ENCODE measurements at places on chromosomes 7 and 10. TPM values are rescaled to one million over a fixed set of nuclear protein-coding genes. Genes with fewer than 3 reads are reported as not detected.

The MXI1 gene
- 8.4 TPM for total RNA-seq

DNA sequence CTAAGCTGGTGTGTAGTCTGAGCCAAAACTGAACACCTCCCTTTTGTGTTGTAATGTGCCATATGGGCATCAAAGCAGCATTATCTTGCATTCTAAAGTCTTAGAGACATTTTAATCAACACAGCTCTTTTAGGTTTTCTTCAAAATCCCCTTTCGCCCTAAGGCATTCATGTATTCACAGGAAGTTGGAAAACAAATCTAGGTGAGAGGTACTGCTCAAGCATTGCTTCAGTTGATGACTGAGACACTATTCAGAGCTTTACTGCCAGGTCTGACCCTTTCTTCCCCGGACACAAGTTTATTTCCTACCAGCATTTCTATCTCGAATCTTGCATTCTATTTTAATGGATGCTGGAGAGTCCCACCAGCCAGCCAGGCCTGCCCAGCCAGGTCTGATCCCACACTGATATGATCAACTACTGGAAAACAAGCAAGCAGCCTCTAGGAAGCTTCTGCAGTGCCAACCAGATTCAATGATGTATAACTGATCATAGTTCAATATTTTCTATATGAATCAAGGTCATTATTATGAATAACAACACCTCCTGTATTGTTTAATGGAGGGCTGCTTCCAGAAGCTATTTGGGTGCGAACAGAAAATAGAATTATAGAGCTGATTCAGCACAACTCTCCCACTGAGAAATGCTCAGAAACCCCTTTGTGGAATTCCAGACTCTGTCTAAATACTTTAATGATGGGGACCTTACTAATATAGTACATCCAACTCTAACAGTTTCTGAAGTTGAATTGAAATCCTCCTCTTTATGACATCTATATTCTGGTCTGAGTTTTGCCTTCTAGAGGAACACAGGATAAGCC, 4.0 kb upstream of the BRAF start:
- DNase-seq, result no peak

The TAS2R4 gene
- 0.85 TPM for total RNA-seq

DNA sequence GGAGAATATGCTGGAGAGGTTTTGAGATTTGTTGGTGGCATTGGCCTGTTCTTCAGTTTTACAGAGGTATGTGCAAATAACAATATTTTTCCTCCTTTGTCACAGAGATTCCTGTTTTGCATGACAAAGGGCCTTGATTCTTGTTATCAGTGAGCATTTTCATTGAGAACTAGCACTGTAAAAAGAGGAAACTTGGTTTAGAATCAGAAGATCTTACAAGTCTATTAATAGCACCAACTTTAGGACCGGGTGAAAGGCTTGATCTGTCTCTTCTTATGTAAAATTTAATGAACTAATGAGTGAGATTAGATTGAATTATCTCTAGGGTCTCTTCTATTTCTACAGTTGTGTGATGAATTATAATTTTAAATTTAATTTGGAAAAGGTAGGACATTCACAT, 25.5 kb downstream of the TSPAN13 start:
- DNase-seq, result no peak

The KCNH2 gene
- total RNA-seq, result 0.07 TPM

The SEPTIN14 gene
- not detected for total RNA-seq

- DNase-seq, result no peak
Observed at GRCh38 chr10:1575481-1576244, 161.7 kb downstream of the ADARB2 start.

DNA sequence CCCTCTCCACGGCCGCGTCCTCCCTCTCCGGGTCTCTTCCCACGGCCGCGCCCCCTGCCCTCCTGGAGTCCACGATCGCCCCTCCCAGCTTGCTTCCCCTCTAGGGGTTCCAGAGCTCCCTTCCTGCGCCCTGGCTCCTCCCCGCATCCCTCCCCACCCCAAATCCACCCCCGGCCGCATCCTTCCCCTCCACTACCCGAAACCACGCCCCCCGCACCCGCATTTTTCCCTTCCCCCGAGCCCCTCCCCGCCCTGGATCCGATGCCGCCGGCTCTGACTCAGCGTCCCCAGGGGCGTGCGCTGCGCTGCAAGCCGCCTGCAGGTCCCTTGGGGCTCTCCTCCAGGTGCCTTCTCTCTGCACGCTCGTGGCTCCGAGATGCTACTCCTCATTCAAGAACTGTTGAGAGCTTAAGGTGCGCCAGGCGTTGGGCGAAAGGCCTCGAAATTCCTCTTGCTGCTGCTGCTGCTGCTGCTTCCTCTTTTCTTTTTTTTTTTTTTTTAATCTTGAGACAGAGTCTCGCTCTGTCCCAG, 372 bp upstream of the TMEM130 start:
- DNase-seq, result no peak

DNA sequence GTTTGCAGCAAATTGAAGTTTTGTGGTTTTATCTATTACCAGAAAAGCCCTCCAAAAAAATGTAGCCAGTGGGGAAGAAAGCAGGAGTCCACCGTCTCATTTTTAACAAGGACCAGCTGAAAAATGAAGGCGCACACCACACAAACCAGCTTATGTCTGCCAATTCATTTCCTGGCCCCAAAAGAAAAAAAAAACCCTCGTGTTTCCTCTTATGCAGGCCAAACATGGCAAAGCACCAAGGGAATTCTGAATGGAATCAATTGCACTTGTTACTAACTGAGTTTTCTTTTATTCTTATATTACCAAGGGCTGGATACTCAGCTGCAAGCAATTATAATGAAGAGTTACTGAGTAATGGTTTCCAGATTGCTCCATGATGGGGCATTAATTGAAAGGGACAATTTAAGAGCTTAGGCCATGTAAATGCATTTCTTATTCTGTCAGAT, 428.3 kb upstream of the NPVF start:
- DNase-seq, result no peak

Data from pulmonary artery endothelial cell (primary cell).